IMR-90 (cell line): ENCODE measurements at places on chromosomes 6 and 20.

- DNase-seq, result no peak
Measured at GRCh38 chr20:49034070-49034732, 11.9 kb upstream of the CSE1L start.

- DNase-seq, result no peak
Measured at GRCh38 chr6:98777762-98778161, 56.6 kb upstream of the POU3F2 start.

DNA sequence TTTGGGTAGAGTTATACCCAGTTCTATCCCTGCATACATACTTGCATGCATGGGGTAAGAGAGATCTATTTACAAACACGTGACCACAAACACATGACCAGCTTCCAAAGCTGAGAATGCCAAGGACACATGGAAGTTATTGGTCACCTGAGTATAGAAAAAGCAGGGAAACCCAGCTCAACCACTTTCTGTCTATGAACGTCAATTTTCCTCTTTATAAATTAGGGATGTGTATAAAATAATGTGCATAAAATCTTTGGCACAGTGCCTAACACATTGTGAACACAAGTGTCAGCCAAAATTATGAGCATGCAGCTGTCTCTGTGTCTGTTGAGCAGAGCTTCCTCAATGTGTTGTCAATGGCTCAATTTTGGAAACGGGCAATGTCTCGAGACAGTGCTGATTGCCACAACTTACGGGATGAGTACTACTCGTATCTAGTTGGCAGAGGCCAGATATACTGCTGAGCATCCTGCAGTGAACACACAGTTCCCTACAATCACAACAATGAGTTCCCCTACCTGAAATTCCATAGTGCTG, 44.9 kb downstream of the TPD52L1 start:
- DNase-seq, result no peak

DNA sequence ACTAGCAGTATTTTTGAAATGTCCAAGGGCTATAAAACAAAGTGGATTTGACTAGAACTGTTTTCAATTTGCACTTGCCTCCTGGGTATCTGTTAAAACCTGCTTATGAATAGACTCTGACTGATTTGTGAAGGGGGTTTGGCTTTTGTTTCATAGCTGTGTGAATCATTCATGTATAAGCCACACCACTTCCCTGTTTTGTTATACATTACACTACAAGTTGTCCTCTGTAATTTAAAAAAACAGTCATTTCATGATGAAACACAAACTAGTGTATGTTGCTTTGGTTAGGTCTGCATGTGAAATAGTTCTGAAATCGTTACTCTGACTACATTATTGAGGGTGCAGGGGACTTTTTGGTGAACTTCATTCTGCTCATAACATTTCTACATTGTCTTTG, 121.7 kb downstream of the NKAIN2 start:
- peak; percentile 16 for DNase-seq

- no peak for DNase-seq
Measured at GRCh38 chr6:121436274-121436857, 920 bp downstream of the GJA1 start.

DNA sequence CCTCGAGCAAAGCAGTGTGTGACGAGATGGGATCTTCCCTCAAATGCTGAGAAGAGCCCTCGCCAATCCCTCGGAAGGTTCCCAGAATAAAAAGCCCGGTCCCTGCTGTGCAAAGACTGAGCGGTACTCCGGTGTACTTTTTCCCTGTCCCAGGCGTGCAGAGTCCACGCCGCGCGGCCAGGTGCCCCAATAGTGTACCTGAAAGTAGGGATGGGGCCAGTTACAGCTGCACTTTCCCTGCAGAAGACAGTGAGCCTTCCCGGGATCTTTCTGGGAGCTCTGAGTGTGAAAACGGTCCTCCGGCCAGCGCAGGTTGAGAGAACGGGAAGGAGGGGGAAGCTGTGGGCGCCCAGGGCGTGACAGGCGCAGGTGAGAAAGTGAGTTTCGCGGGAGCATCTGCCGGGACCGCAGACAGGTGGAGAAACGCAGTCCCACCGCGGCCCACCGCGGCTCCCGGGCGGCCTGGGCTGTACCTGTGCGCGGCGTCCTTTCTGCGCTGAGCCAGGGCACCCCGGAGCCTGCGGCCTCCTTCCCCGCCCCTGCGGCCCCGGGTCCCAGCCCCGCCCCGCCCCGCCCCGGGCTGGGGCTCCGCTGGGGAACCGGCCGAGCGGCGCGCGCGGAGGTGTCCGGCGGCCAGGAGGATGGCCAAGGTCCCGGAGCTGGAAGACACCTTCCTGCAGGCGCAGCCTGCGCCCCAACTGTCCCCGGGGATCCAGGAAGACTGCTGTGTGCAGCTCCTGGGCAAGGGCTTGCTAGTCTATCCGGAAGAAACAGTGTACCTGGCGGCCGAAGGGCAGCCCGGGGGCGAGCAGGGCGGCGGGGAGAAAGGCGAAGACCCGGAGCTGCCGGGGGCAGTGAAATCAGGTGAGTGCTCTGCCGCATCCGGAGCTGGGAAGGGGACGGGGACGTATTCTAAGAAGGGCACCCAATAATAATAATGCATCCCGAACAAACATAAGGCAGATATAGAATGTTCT, at the start of gene RFX6:
Gene RFX6 (plus strand): TSS at position 608 of the 977 bp plus-strand sequence. CDS start 34 bp downstream, at position 642.
- DNase-seq, result no peak

GRCh38 chr6:31438677-31439076, 35.3 kb downstream of the MICA start:
- no peak for DNase-seq

DNA sequence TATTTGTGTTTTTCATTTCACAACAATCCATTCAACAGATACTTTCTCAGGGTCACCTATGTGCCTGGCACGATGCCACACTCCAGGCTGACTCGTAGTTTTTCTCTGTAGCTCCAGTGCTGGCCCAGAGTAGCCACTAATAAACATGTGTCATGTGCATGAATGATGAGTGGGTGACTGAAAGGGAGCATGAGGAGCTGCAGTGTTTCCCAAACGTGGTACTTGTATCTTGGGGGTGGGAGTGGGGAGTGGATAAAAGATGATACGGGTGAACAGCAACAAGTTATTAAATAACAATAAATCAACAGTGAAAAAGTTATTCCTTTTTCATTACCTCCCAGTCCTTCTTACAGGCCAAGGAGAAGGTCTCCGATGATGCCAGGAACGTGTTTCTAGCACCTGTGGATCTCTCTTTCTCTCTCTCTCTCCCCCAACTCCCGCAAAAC, 17.1 kb downstream of the SRXN1 start:
- no peak for DNase-seq

- DNase-seq, result peak; percentile 45
Measured at GRCh38 chr6:87237804-87238203, 82.4 kb downstream of the ZNF292 start.

DNA sequence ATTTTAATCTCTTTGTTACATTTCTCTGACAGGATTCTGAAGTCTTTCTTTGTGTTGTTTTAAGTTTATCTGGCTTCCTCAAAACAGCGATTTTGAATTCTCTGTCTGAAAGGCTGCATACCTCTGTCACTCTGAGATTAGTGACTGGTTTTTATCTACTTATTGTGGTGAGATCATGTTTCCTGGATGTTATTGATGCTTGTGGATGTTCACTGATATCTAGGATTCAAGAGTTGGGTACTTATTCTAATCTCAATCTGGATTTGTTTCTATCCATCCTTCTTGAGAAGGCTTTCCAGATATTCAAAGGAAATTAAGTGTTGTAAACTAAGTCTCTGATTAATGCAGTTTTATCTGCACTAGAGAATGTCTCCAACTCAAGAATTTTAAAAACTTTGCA, 1076.1 kb upstream of the ADGRB3 start:
- no peak for DNase-seq

GRCh38 chr6:147752689-147753403, 244.4 kb downstream of the SAMD5 start:
- peak; percentile 9 for DNase-seq

- DNase-seq, result no peak
Measured at GRCh38 chr6:154446984-154447383, 63.5 kb downstream of the CNKSR3 start.

GRCh38 chr6:126616866-126617265, 277.0 kb downstream of the CENPW start:
- no peak for DNase-seq

DNA sequence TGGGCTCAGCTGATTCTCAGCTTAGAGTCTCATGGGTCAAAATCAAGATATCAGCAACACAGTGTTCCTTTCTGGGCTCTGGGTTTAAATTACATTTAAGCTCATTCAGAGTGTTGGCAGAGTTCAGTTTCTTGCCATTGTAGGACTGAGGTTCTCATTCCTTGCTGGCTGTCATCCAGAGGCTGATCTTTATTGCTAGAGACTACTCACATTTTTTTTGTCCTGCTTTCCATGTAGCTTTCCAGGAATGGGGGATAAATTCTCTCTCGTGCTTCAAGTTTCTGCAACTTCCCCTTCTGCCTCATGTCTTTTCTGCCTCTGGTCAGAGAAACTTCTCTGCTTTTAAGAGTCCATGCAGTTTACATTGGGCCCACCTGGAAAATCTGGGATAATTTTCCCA, 86.9 kb downstream of the RFX6 start:
- DNase-seq, result no peak

GRCh38 chr6:62615366-62616015, 329.5 kb upstream of the KHDRBS2 start:
- no peak for DNase-seq

DNA sequence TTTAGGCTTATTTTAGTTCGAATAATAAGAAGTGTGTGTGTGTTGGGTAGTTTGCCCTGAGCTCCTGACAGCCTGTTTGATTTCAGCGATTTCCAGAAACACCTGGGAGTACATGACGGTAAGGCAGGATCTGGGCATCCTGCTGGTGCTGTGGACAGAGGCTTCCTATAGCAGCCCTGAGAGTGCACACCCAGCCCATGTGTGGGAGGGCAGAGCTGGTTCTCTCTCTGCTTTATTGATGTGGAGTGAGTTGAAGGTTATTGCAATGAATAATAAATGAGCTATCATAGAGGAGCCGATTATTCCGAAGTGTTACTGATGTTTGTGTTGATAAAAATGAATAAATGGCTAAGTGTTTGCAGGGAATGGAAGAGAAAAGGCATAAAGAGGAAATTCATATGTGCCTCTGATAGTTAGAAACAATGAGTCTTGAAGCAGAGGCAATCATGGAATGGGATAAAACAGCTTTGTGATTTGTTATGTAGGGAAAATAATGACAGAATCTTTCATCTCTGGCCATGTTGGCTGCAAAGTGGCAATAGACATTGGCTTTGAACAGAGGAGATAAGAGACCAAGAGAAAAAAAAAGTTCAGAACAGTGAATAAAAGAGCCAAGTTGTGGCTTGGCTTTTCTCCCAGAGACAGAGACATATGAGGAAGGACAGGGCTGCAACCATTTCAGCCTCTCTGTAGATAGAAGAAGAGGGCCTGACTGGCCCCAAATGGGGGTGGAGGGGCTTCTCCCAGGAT, 166.2 kb upstream of the CHD6 start:
- no peak for DNase-seq

DNA sequence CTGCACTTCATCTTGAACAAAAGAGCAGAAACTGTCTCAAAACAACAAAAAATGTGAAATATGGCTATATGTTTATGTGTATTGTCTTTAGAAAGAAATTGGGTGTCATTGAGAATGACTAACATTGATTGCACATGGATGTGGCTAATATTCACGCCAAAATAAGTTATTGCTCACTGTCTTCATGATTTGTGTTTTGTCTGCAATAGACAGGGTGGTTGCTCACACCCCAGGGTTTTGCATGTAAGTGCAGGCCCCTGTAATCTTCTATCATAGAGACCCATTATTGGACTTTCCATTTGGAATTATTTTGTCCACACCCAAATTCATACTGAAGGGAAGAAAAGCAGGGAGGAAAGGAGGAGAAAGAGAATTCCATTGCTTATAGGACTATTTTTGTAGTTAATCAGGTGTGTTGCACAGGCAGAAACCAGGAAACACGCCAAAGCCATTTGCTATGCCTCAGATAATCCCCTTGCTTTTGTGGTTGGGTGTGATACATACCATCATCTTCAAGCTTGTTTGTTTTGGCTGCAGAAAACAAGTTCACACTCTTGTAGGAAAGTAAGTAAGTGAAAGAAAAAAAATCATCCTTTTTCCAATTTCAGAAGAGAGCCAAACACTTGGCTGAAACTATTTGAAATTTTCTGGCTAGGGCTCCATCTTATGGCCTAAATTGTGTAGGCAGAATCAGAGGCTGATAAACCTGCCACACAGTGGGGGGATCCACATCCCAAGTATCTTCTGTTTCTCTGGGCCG, 214.1 kb downstream of the COL12A1 start:
- peak; percentile 38 for DNase-seq
